ENCODE measurements at places on chromosomes 16 and 17. TPM values are rescaled to one million over a fixed set of nuclear protein-coding genes. Genes with fewer than 3 reads are reported as not detected.

- DNase-seq = no peak
These were observed 39.6 kb downstream of the WSB1 start for GRCh38 chr17:27333410-27333980.

DNA sequence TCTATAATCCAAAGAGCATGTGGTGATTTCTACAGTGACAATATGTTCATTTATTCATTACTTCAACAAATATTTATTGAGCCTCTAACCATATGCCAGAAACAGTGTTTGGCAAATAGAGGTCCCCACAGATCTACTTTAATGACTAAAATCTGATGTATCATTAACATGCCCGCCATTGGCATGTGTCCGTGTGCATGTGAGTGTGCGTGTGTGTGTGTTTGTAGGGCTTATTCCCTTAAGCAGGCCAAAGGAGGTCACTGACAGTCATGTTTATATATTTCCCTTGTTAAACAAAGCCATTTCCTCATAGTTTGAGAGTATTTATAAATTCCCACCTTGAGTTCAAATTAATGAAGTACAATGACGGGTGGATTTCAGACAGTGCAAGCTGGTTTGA, 174.4 kb upstream of the IRX6 start:
- no peak for DNase-seq

DNA sequence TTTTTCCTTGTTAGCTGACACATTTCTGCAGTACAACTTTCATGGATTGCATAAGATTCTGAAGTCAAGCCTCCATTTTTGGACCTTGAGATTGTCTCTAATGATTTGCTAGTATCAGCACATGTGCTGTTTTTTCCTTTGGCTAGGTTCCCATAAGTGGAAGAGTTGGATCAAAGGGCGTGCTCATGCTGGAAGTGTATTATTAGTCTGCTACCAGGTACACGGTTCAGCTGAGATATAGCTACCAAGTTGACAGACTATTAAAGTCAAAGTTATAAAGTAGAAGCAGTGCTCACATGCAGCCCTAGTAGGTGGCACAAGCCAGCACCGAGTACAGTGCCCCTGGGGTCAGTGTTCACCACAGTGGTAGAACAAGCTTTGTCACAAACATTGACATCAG, 3.2 kb downstream of the FAHD1 start:
- DNase-seq = no peak

DNA sequence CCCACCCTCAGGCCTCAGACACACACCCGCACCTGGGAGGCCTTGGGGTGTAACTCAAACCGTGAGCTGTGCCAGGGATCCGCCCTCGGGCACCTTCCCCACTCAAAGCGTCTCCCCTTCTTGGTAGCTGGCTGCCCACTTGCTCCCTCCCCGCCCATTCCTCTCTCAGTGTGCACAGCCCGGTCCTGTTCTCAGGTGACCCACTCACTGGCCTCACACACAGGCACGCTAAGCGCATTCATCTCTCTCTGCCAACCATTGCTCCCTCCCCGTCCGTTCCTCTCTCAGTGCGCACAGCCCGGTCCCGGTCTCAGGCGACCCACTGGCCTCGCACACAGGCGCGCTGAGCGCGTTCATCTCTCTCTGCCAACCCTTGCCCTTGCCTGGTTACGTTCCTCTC, 20.8 kb downstream of the WDR45B start:
- no peak for DNase-seq

SLC22A31 gene
- 0.21 TPM for polyA plus RNA-seq

Measured in left renal cortex interstitium (tissue), 4 donors.